ENCODE measurements at places on chromosomes 16 and 17.

DNA sequence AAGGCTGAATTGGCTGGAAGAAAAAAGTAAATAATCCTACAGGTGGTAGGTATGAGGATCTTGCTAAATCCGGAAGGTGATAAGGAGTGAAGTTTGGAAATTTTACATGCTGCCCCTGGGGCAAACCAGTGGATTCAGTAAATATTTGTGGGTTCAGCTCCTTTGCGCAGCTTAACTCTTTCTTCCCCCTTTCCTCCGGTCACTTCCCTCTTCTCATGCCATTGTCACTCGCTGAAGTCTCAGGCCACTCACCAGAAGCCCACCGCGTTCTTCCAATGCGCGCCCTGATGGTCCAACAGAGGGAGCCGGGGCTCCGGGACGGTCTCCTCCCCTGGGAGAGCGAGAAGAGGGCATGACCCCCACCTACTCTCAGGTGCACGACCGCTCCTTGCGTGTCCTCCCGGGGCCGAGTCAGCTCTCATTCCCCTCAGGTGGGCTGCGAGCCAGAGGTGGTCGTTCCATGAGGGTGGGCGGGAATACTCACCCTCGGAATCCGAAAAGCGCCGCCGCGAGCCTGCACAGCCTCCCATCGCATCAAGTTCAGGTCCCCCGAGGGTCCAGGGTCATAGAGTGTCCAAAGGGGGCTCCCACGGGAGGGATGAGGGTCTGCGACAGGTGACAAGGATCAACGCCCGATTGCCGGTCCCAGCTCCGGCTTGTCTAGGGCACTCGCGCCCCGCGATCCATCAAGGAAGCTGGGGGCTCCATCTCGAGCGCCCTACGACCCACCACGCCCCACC lies 474 bp downstream of the CLN3 start:
- DNase-seq = no peak

GRCh38 chr16:83402967-83403366 lies 404.8 kb upstream of the HSBP1 start:
- no peak for DNase-seq

- no peak for DNase-seq
These were observed 33.7 kb upstream of the ALDH3A1 start for GRCh38 chr17:19781488-19782458.

DNA sequence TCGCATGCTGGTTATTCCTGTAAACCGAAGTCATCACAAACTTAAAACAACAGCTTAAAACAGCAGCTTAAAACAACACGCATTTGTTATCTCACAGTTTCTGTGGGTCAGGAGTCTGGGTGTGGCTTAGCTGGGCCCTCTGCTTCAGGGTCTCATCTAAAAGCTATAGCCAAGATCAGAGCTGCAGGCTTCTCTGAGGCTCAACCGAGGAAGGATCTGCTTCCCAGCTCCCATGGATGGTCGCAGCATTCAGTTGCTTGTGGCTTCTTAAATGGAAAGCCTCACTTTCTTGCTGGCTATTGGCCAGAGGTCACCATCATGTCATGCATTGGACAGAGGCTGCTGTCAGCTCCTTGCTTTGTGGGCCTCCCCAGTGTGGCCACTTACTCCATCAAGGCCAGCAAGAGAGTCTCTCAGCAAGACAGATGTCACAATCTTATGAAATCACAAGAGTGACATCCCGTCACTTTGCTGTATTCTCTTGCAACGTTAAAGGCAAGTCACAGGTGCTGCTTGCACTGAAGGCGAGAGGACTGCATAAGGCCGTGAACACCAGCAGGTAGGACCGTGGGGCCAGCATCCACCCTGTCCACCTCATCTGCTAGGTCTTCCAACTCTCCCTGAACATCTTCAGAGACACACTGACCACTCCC lies 117.9 kb upstream of the TNRC6C start:
- DNase-seq = no peak
